MM.1S (cell line): ENCODE measurements at places on chromosomes 1 and 21.

GRCh38 chr1:82969340-82969739 lies 1029.6 kb downstream of the TTLL7 start:
- no peak for DNase-seq

DNA sequence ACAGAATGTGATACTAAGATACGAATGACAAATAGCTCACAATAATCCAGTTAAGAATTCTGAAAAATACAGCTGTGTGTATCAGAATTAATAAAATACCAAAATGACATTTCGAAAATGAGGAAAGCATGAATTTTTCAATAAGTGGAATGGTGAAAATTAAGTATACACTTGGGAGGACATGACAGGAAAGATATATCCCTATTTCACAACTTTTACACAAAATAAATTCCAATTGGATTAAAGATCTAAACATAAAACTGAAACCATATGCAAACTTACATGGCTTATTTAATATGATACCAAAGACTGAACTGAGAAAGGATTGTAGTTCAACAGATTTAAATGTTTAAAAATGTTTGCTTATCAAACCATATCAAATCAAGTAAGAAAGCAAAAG lies 510.4 kb upstream of the ADAMTS5 start:
- DNase-seq: no peak

DNA sequence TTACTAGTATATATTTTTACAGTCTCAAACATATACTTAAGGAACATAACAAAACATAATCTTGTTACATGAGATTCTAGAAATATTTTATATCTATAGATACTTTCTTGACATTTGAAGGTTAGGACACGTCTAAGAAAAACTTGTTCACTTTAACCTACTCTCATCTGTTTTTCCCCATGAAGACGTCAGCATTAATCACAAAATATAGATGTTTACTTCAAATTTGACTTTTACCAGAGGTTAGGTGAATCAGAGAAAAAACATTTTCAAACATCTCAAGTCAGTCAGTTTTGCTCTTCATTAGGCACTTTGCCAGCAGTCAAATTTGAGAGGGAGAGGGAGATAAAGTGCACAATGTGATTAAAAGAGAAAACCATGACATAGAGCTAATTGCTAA lies 47.7 kb downstream of the BRINP3 start:
- DNase-seq: no peak

GRCh38 chr1:86775395-86775794 lies 71.0 kb downstream of the SH3GLB1 start:
- DNase-seq: no peak

DNA sequence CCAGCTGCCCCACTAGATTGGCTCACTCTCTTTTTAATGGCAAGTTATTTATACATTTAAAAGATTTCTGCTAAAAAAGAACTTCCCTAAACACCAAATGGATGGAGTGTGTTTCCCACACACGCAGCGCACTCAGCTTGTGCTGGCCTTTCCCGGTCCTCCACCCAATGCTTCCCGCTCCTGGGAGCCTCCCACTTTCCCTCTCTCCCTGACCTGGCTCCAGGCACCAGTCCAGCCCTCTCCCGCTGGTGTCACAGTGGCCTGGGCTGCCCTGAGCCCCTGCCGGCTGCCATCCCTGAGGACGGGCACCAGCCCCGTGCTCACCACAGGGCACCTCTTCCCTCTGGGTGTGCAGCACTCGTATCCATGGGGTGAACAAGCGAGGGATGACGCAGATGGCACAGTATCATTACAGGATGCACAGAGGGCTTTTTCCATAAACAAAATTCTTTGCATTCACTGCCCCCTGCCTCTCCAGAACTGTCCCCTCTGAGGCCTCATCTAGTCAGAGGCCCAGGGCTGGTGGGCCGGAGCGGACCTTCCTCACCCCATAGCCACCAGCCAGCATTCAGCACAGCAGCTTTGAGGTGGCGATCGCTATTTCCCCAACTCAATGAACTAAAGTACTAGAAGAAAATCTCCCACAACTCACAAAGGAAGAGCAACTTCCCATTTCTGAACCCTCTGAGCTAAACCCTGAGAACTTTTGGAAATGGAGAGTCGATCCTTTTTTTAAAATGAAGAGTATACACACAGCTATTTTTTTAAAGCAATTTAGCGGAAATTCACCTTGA lies 68.5 kb downstream of the SLC37A1 start:
- no peak for DNase-seq

DNA sequence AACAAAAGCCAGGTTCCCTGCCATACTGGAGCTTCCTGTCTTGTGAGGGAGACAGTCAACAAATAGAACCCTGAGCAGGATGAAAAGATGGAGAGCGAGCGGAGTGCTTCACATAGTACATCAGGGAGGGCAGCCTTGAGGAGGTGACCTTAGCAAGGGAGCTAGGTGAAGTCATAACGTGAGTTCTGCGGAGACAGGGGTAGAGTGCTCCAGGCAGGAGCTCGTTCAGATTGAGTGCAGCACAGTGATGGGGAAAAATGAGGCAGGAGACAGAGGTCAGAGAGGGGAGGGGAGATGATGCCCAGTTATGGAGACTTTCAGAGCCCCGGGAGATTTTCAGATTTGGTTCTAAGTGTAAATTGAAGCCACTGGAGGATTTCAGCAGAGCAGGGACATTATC lies 15.3 kb upstream of the CLIC6 start:
- DNase-seq: no peak

DNA sequence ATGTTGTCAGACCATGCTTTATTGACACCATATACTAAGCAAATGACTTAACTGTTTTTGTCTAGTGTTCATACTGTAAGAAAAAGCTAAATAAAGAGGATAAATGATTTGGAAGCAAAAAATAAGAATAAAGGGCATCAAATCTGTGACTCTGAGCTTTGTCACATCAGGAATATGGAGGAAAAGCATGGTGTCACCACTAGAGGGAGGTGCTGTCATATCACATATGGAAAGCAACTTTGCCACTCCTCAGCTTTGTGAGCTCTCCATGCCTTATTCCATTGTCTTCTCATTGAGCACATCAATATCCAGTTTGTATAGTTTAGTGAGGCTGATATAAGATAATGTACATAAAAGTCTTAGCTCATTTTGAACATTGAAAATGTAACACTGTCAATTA lies 20.8 kb upstream of the GBP1 start:
- peak; percentile 39 for DNase-seq

GRCh38 chr21:41232013-41232412 lies 64.1 kb downstream of the BACE2 start:
- no peak for DNase-seq

GRCh38 chr1:162561616-162562469 lies at the start of gene UAP1:
UAP1 (plus strand) TSS chr1:162561722; CDS start chr1:162566069, 4,347 bp downstream.
- peak; percentile 50 for DNase-seq

DNA sequence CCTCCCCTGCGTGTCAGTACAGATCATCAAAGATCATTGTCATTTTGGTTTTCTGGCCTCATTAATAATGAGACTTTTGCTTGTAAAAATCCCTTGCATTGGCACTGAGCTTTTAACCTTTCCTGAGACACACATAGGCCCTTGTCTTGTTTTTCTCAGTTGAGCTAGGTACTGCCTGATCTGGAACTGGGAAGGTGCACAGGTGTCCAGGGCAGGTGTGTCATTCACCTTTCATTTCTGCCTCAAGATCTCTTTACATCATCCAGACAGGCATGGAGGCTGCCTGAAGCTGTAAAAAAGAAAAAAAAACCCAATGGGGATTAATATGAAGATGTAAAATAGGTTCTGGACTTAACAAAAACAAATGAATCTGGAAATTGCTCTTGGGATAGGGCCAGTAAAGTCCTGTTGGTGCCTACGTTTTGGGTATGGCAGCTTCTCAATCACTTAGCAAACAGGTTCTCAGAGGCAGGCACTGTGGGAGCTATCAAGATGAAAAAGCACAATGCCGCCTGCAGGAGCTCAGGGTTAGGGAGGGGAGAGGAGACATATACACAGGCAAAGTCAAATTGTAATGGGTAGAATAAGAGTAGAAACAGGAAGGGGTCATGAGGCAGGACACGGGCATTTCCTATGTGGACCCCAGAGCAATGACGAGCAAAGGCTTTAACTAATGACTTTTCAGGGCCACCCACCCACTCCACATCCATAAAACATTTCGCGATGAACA lies 1.0 kb upstream of the KCNC4 start:
- DNase-seq: no peak

- no peak for DNase-seq
These were observed 120.8 kb downstream of the CLEC20A start for GRCh38 chr1:178376008-178376407.

DNA sequence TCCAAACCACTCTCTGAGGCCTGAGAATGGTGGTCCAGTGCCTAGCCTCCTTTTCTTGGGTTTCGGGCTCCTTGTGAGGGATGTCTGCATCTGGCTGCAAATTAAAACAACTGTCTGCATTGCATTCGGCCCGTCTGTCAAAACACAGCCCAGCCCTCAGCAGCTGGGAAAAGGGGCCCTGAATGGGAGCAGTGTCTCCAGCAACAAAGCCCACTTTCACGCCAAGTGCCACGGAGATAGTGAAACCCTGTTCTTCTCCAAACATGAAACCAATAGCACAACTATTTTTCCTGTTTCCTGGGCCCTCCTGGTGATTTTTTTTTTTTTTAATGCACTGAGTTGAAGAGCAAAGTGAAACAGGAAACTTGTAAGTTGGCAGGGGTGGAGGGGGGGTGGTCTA lies 138.4 kb downstream of the PLXNA2 start:
- DNase-seq: no peak

GRCh38 chr1:236141447-236142252 lies 689 bp upstream of the GPR137B start:
- no peak for DNase-seq

DNA sequence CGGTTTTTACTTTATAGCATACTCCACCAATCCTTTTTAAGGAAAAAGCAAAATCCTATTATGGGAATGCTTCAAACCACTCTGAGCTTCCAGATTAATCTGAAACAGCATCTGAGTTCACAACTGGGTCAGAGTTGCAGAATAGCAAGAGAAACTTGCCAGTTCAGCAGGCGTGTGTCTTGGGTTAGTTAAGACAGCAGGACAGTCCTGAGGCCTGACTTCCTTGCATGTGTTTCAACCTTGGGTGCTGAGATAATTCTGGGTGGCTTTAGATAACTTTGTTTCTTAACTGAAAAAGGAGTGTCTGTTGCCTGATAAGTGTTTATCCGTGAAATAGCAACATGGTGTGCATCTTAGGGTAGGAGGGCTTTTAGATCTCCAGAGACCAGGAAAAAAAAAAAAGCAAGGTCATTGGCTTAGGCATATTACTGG lies 169.2 kb downstream of the DHRS3 start:
- DNase-seq: peak; percentile 65

GRCh38 chr1:174158767-174159251 lies 511 bp upstream of the RABGAP1L start:
- DNase-seq: peak; percentile 58

DNA sequence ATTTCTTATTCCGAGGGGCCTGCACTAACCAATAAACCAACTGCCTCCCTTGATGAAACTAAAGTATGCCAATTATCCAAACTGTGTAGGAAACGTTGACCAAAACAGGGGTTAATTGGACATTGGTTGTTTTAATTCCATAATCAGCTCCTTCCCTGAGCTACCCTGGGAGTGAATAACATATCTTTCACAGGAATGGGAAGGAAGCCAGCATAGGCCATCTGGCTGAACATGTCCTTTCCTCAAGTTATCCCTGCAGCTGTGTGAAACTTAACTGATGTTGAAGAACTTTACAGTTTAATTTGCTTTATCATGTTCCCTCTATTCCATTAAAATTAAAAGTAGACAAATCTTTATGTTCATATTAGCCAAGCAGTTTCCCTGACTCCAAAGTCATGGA lies 75.4 kb downstream of the NRIP1 start:
- no peak for DNase-seq

DNA sequence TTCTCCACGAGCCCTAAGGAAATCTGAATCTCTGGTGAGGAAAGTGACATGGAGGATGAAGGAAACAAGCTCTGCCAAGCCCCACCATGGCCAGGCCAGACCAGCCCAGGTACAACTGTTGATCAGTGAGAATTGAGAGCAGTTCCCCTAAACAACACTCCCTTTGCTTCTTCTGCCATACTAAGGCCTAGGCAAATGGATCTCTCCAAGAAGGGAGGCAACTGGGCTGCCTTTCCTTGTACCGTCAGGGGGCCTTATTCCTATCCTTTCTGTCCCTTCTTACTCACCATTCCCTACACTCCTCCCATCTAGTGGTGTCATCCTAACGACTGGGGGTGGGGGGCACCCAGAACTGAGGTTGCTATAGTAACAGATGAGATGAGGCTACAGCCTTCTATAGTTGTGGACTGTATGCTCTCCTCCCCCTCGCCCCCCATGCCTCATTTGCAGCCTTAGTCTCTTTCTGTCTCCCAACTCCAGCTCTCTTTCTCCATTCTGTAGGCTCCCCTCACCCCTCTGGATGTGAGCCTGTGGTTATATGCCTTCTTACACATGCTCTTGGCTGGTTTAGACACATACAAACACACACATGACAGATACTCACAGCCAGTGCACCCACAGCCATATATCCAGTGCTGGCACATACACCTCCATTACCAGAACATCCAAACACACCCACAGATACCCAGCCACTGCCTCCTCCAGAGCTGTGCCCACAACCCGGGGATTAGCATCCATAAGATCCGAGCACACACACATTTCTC lies 3.6 kb downstream of the PEA15 start:
- no peak for DNase-seq

DNA sequence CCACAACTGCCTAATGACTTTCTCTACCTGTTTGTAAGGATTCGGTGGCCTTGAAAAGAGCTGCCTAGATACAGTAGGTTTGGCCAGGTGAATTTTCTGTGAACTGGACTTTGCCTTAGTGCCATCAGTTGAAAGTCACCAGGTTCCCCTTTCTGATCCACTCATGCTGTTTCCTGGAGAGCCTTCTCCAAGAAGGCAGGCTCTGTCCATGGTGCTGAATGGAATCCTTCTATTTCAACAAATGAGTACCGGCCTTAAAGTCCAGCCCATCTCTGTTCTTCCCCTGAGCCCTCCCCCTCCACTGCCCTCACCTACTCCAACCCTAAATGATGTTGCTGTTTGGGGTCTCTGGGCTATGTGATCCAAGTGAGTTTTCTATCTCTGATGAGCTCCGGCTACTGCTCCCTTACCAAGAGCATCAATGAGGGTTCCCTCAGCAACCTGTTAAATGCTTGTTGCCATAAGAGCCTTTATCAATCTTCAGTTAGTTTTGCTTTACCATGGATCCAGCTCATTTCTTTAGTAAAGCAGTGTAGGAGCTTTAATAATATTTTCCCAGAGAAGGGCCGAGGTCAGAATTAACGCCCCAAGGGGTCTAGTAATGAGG lies 500.4 kb downstream of the PTPRU start:
- DNase-seq: peak; percentile 31

GRCh38 chr1:77834771-77835334 lies 53.6 kb upstream of the NEXN start:
- no peak for DNase-seq

DNA sequence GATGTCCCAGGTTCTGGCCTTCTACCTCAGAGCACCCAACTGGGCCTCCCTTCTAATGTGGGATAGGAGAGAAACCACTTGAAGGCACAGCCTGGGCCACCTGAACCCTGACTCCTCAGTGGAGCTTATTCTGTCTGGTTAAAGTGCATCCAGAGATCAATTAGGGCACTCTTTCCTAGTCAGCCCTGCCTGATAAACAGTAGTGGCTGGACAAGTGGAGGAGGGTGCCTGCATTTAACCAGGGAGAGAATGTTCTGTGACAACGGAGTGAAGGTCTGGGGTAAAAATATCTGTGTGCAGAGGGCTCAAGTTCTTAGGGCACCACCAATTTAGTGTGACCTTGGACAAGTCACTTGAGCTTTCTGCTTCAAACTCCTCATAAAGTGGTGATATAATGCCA lies 101.8 kb downstream of the FAM78B start:
- no peak for DNase-seq

GRCh38 chr1:86976664-86977063 lies 62.2 kb downstream of the HS2ST1 start:
- no peak for DNase-seq
